ENCODE measurements at places on chromosomes 16 and 17.

- DNase-seq, result no peak
Measured at GRCh38 chr17:28173801-28174200, 131.3 kb downstream of the NLK start.

GRCh38 chr17:69602972-69603371 lies 188.5 kb downstream of the MAP2K6 start:
- DNase-seq, result no peak

- no peak for DNase-seq
Measured at GRCh38 chr16:22272870-22273650, 24.1 kb upstream of the POLR3E start.

DNA sequence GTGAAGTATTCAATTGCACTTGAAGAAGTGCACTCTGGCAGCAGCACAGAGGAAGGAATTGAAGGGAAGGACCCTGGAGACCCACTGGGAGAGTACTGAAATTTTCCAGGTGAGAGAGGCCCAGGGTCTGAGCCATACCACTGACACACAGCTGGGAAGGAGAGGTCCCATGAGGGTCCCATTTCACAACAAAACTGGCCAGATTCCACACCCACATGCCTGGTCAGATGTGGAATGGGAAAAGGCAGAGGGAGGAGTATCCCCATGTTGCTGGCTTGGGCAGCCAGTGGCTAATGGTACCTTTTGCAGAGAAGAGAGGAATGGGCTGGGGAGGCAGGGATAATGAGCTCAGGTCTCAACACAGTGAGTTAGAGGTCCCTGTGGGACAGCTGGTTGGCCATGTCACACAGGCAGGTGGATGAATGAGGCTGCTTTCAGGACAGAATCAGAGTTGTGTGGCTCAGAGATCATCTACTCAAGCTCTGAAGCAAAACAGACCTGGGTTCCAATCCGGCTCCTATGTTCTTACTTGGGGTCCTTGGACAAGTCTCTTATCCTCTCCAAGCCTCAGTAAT lies 26.2 kb upstream of the NGFR start:
- no peak for DNase-seq

DNA sequence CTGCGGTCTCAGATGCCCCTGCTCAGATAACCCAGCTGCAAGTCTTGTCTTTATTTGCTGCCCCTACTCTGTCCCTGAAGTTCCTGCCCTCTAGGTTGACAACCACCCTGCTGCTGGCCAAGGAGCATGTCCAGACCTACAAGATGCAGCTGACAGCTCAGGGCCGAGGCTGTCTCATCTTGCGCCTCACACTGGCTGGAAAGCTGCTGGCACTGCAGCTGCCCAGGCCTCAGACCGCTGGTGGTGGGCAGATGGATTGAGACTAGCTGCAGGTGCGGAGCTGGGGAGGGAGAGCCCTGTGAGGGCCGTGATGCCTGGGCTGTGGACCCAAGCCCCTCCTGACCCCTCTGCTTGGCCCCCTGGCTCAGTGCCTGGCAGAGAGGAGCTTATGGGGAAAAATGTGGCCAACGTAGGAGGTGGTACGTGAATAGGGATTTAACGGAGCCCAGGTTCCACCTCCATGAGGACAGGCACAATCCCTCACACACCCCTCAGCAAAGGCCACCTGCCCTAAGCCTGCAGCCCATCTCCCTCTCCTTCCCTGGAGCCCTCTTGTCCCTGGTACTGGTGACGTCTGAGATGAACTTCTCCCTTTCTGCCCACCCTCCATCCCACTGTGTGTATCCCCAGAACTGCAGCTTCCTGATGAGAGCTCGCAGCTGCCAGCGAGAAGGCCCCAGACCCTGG lies 8.3 kb upstream of the GALK1 start:
- peak; percentile 39 for DNase-seq

DNA sequence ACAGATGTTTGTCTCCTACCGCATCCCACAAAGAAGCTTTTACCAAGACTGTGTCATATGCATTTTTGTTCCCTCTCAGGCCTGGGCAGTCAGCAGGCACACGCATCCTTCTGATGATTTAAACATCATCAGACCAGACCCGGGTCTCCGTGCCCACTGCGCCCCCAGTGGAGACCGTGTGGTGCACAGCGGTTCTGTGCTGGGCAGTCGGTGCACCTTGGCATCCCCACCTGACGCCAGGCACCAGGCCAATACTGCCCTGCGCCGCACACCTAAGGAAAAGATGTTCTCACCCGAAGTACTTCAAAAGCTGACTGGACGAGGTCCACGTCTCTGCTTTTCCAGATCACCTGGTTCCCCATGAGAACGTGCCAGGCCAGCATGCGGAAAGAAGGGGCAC lies 10.6 kb upstream of the PLD6 start:
- DNase-seq, result peak; percentile 73

DNA sequence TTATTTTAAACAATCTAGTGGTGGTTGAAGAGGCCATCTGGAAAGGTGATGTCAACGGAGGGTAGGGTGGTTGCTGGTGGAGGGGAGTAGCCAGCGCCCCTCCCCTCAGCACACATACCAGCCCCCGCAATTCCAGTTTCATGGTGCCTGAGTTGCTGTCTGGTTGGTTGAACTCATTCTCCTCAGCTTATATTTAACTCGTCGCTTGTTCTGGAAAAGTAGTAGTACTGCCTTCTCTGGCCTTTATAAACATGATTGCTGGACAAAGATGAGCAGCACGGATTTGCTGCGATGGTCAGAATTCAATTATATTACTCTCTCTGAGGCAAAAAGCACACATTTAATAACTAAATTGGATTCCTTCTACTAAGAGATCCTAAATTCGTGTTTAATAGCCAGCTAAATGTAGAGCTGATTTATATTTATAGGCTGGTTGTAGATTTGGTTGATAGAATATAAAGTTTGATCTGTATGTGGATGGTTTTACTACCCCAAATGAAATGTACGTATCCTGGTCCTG lies 238.0 kb upstream of the TBX2 start:
- DNase-seq, result no peak

GRCh38 chr17:872855-873254 lies 90.7 kb downstream of the MRM3 start:
- no peak for DNase-seq

DNA sequence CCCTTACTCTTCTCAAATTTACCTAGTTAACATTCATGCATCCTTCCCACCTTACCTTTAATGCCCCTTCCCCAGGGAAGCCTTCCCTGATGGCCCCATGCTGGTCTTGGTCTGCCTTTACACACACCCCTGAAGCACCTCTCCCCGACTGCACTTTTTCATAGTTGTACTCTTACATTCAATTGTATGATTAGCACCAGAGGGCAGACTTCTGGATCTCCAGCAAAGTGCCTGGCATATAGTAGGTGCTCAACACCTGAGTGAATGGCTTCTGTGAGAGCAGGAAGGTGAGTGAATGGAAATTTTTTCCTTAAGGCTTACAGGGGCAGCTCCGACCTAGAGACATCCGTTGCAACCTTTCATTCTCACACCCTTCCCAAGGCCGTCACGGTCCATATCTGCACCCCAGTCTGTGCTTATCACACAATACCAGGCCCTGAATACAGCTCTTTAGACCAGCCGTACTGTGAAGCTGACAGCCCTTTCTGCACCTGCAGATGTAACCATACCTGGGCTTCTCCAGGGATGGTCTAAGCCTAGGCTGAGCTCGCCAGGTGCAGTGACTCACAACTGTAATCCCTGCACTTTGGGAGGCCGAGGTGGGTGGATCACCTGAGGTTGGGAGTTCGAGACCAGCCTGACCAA lies 4.4 kb downstream of the PGAP3 start:
- no peak for DNase-seq

DNA sequence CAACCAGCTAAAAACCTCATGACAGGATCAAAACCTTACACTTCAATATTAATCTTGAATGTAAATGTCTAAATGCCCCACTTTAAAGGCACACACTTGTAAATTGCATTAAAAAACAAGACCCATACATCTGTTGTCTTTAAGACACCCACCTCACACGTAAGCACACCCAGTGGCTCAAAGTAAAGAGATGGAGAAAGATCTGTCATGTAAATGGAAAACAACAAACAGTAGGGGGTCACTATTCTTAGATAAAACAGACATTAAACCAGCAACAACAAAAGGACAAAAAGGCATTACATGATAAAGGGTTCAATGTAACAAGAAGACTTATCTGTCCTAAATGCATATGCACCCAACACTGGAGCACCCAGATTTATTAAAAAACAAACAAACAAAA lies 35.6 kb downstream of the SDR42E1 start:
- no peak for DNase-seq

- no peak for DNase-seq
Measured at GRCh38 chr16:85974428-85975375, 75.7 kb downstream of the IRF8 start.

DNA sequence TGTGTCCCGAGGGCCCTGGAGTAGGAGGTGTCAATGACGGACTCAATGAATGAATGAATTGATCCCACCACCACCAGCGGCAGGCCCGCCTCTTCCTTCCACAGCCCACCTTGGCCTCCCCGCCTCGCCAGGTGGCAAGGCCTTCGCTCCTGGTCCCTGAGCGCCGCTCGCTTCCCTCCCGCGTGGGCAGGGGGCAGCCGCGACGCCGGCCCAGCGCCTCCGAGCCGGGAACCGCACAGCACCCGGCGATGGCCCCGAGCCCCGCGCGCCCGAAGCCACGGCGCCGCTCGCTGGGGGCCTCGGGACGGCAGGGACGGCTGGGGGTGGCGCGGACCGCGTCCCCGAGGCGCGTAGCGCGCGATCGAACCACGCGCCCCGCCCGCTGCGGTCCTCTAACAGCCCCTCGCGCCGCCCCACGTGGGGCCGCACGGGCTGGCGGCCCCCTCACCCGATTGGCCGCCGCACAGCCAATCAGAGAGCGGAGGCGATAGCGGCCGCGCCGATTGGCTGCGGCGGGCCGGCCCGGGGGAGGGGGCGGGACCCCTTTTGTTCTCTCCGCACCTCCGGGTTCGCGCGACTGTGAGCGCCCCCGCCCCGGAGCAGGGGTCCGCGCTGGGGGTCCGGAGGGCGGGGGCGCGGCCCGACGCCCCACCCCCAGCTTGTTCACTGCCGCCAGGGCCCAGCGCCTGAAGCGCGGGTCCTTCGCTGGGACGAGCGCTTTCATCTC lies 31.4 kb downstream of the ACTG1 start:
- DNase-seq, result peak; percentile 100

- DNase-seq, result peak; percentile 92
Measured at GRCh38 chr17:76734080-76734840, 2.9 kb downstream of the SRSF2 start.

- peak; percentile 66 for DNase-seq
Measured at GRCh38 chr17:69878661-69879060, 196.4 kb upstream of the KCNJ16 start.

DNA sequence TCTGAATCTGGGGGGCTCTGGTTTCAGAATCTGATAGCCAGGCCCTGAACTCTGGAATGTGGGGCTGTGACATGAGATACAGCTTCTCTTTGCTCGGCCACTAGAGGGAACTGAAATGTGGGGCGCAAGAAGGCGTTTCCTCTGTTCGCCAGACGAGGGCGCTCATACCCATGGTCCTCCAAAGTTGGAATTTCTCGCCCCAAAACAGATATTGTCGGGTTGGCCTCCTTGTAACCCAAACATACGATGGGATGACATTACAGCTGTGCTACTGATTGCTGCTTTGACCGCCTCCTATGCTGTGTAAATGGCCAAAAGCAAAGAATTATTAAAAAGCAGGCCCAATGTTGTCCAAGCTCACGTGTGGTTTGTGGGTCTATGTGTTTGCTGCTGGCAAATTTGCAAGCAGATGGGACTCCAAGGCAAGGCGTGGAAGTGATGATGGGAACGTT lies 13.1 kb upstream of the MSI2 start:
- DNase-seq, result peak; percentile 77

DNA sequence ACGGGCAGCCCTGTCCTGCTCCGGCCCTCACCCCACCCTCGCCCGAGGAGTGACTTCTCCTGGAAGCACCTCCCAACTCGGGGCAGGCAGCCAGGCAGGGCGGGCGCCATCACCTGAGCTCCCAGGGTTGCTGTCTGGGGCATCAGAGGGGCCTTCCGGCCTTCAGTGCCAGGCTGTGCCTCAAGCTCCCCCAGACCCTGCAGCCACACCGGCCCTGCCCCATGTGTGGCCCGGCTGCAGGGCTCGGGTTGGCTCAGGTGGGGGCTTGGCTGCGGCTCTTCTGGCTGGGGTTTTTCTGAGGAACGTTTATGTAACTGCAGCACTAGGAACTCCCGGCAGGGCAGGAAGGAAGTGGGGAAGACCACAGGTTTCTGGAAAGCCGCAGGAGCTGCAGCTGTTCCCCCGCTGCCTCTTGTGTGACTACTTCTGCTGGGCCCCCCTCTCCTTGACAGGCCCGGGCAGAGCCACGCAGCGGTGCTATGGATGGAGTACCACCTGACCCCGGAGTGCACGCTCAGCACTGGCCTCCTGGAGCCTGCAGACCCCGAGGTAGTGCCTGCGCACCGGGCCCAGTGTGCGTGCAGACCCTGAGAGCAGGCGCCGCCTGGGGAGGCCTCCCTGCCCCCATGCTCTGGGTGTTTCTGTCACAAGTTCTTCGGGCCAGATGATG lies 45.6 kb downstream of the PRMT7 start:
- peak; percentile 85 for DNase-seq

- no peak for DNase-seq
Measured at GRCh38 chr16:85259832-85260167, 147.5 kb upstream of the CIBAR2 start.

- no peak for DNase-seq
Measured at GRCh38 chr16:19523184-19523558, 571 bp upstream of the CCP110 start.

GRCh38 chr17:2002767-2003329 lies 22.3 kb downstream of the RTN4RL1 start:
- no peak for DNase-seq

- peak; percentile 39 for DNase-seq
Measured at GRCh38 chr16:31453255-31454204, 5.8 kb upstream of the ARMC5 start.

DNA sequence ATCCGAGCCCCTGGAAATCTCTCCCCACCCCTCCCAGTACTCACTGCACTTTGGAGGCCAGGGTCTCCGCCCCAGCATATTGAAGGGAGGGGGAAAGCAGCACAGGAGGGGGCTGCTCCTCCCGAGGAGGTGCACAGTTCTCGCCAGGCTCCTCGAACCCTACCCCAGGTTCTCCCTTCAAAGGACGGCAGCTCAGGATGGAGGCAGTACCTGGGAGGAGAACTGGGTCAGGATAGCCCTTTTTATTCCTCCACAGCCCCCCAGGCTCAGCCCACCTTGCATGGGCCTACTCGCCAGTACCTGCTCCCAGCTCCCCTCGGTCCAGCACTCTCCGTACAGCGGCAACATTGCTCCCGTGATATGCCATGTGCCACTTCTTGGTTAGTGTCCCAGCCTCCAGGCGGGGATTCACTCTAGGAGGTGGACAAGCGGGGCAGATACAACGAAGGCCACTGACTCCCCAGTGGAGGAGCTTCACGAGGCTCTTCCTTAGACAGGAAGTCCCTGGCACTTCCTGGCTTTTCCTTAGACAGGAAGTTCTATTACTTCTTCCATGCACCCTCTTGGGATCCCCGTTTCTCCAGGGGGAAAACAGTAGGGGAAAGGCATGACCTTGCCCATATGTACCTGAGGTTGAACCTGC lies 2.1 kb upstream of the GPS2 start:
- DNase-seq, result peak; percentile 82

- DNase-seq, result no peak
Measured at GRCh38 chr16:85042606-85043005, 15.0 kb downstream of the KIAA0513 start.

All from osteoblast (primary cell).